Left cardiac atrium (tissue), 4 donors: ENCODE measurements at places on chromosomes 5 and 9. TPM values are rescaled to one million over a fixed set of nuclear protein-coding genes. Genes with fewer than 3 reads are reported as not detected.

HINT1 gene
- total RNA-seq: 172 TPM

GABRA6 gene
- not detected for total RNA-seq

PCDHB2 gene
- total RNA-seq: 3.1 TPM

OR1J4 gene
- total RNA-seq: not detected

PHF2 gene
- total RNA-seq: 25.7 TPM

SPATA31C1 gene
- total RNA-seq: not detected

GLRX gene
- 73.1 TPM for total RNA-seq

ALDOB gene
- 0.53 TPM for total RNA-seq

NEUROG1 gene
- not detected for total RNA-seq

PDE8B gene
- 20.8 TPM for total RNA-seq

FGF1 gene
- total RNA-seq: 39.9 TPM

CARTPT gene
- total RNA-seq: not detected

FIBCD1 gene
- total RNA-seq: 2.2 TPM

DEPDC1B gene
- total RNA-seq: not detected

TLX3 gene
- total RNA-seq: not detected

GZMA gene
- 3.1 TPM for total RNA-seq

PRSS3 gene
- total RNA-seq: not detected

OBP2B gene
- total RNA-seq: not detected

SLC6A19 gene
- not detected for total RNA-seq

ST8SIA4 gene
- 4.9 TPM for total RNA-seq

PTCH1 gene
- 6.9 TPM for total RNA-seq

C1QTNF2 gene
- 2.3 TPM for total RNA-seq

TBC1D2 gene
- 4.4 TPM for total RNA-seq

C6 gene
- total RNA-seq: 84.1 TPM

ISCA1 gene
- 55.6 TPM for total RNA-seq

ZNF79 gene
- 6.6 TPM for total RNA-seq

ANKRD55 gene
- total RNA-seq: 0.29 TPM

SLCO6A1 gene
- total RNA-seq: not detected

STPG3 gene
- 0.59 TPM for total RNA-seq

PDZD2 gene
- 66.2 TPM for total RNA-seq

IL7R gene
- 4.2 TPM for total RNA-seq

IFNA2 gene
- total RNA-seq: not detected

CACFD1 gene
- total RNA-seq: 13.0 TPM

ESM1 gene
- total RNA-seq: not detected

SGCD gene
- total RNA-seq: 93.4 TPM

ARSI gene
- total RNA-seq: 0.68 TPM

ECM2 gene
- total RNA-seq: 17.6 TPM

CARD9 gene
- 2.4 TPM for total RNA-seq

CDC20B gene
- not detected for total RNA-seq

ENTPD8 gene
- total RNA-seq: not detected

PLAC8L1 gene
- total RNA-seq: 0.62 TPM

TRIM52 gene
- total RNA-seq: 9.8 TPM

MEIKIN gene
- total RNA-seq: not detected

PCDHGA6 gene
- total RNA-seq: 4.4 TPM

PAX5 gene
- 0.09 TPM for total RNA-seq

SHC3 gene
- 1.5 TPM for total RNA-seq

INSL6 gene
- not detected for total RNA-seq

MARCOL gene
- total RNA-seq: not detected

CNOT8 gene
- total RNA-seq: 29.3 TPM

CCDC112 gene
- total RNA-seq: 4.1 TPM

SLC4A9 gene
- 0.21 TPM for total RNA-seq
